ENCODE measurements at places on chromosomes 3 and 15.

DNA sequence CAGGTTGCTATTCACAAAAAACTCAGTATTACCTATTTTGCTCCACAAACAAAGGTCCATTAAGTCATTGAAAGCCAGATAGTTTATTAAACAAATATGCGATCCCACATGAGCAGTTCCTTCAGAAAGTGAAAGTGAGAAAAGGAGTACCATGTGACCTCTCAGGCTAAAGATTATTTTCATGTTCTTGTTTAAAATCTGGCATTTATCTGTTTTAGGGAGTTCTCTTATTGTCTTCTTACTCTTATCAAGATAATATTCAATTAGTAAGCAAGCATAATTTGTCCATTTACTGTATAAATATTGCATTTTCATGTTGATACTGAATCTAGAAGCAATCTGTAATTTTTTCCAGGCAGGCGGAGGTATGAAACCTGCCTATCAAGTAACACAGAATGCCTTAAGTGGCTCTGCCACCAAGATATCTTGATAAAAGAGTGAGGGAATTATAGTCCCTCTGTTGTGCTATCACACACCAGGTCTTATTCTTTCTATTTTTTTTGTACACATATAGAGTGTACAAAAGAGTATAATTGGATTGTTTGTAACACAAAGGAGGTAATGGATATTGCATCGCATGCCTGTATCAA, 20.1 kb upstream of the PLSCR5 start:
- no peak for DNase-seq

GRCh38 chr3:116886202-116886893, 176.8 kb downstream of the TUSC7 start:
- DNase-seq = no peak

DNA sequence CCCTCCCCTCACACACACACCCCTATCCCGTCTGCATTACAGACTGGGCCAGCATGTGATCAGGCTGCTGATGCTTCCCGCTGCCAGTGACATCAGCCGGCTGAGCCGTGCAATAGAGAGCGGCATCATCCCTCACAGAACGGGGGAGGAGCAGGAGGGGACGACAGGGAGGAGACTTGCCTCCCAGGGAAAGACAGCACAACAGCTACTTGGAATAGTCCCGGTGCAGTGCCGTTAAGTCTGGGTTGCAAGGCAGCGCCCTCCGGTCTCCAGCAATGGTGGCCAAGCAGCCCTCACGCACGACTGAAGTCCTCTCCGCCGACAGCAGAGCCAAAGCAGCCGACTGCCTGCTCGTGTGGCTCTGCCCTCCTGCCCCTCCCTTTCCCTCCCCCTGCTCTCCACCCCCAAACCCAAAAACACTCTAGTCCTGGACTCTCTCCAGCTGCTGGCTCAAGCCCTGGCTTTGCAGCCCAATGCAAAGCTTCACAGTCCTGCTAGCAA, 31.5 kb upstream of the RPS17 start:
- peak; percentile 50 for DNase-seq

DNA sequence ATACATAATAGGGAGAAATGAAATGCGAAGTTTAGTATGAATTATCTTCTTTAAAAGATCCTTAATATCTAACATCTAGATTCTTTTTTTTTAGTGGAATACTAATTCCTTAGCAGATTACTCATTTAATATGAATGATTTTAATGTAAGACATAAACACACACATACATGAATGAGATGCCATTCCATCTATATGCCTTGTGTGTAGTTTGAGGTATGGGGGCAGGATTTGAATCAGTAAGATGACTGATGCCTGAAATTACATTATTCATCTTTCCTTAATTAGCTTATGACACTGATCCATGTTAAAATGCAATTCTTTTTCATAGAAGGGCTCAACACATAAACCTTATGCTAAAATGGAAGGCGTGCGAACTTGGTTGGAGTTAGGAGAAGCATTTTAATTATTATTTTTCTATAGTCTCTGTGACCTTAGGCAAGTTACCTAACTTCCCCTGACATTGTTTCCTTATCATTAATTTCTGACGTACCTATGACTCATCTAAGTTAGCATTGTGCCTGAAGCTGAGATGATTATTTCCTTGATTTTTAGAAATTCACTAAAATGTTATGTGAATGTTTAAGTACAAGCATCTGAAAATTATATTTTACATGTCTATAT, 10.8 kb upstream of the BNIP2 start:
- no peak for DNase-seq

DNA sequence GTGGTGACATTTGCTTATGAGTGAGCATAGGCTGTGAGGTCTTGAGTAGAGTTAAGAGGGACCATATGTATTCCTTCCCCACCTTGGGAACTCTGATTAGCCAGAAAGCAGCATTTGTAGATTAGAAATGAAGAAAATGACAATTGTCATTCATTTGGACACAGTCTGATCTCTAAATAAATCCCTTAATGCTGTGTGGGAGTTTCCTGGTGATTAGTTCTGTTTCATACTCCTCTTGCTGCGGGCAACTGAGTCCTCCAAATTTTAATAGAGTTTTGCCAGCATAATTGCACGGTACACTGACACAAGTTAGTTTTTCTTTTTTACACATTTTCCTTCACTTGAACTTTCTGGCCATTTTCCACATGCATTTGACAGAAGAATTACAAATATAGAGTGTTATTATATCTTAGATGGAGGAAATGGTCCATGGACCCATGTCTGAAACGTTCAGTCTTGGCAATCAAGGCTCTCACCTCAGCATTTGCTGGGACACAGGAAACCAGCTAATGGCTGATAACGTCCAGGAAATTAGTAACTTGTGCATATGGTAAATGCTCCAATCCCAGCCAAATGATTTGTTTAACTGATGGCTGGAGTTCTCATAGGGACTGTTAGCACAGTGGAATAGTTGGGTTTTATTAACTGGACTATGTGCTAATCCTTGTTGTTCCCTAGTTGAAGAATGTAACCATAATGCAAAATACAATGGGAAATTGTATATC, 321.2 kb downstream of the RBMS3 start:
- DNase-seq = no peak

All from upper lobe of left lung (tissue), 6 donors.